ENCODE measurements at places on chromosomes 6 and 20.

GRCh38 chr6:67736816-67737215 lies 898.3 kb upstream of the ADGRB3 start:
- no peak for DNase-seq

DNA sequence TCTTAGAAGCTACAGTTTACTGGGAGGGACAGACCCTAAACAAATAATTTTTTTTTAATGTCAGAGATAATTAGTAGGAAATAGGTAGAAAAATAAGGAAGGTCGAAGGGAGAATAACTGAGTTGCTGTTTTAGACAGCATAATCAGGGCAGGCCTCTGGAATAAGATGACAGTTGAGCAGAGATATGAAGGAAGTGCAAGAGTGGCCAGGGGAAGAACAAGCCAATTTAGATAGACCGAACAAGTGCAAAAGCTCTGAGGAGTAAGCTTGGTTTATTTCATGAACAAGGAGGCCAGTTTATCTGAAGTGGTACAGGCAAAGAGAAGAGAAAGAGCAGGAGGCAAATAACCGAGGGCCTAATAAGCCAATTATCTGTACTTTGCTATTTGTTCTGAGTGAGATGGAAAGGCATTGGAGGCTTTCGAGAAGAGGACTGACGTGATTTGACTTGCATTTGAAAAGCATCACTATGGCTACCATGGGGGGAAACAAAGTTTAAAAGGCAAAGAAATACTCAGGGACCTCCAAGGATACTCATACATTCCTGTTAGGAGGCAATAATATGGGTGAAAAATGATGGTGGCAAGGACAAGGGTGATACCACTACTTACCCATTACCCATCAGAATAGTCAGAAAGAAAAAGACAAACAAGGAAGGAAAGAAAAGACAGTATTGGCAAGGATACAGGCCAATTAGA lies 19.7 kb downstream of the PROCR start:
- no peak for DNase-seq

GRCh38 chr6:21305893-21306332 lies 287.6 kb upstream of the SOX4 start:
- no peak for DNase-seq

- no peak for DNase-seq
These were observed 45.3 kb downstream of the B4GALT5 start for GRCh38 chr20:49668181-49668877.
